Spleen (tissue), 13 donors: ENCODE measurements at places on chromosomes 11 and 22. TPM values are rescaled to one million over a fixed set of nuclear protein-coding genes. Genes with fewer than 3 reads are reported as not detected.

GRCh38 chr11:59289356-59290181 is 69.1 kb upstream of the OR5AN1 start:
- no peak overlapping the region for H3K27ac ChIP-seq
- H3K4me1 ChIP-seq, result peaks cover 16% of the 10 kb centered on the region
- no peak for DNase-seq
- no peak overlapping the region for H3K4me3 ChIP-seq
- H3K27me3 ChIP-seq, result no peaks in the 10 kb centered on the region

DNA sequence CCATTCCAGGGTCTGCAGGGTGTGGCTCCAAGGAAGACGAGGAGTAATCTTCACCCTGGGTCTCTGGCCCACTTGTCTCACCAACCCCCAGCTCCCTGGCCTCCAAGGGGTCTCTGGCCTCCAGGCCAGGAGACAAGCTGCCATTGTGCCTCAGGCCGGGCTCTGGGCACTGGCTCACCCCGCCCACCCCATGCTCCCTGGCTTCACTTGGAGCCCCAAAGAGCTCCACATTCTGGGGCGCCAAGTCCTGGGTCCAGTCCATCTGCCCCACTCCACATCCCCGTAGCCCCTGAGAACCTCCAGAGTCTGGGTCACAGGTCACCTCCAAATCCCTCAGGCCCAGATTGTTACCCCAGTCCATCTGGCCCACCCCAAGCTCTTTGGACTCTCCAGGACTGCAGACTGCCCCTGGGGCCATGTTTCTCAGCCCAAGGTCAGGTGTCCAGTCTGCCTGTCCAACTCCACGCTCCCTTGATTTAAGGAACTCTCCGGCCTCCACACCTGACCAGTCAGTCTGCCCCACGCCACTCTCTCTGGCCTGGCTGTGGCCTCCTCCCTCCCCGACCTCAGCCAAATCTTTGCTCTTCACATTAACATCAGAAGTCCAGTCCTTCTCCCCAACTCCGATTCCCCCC is 16.2 kb downstream of the TNKS1BP1 start:
- no peak overlapping the region for H3K27ac ChIP-seq
- peak overlapping the region; percentile 44 for H3K4me3 ChIP-seq
- DNase-seq, result peak; percentile 65
- peaks cover 24% of the 10 kb centered on the region for H3K36me3 ChIP-seq
- peaks cover 98% of the 10 kb centered on the region for H3K4me1 ChIP-seq

DNA sequence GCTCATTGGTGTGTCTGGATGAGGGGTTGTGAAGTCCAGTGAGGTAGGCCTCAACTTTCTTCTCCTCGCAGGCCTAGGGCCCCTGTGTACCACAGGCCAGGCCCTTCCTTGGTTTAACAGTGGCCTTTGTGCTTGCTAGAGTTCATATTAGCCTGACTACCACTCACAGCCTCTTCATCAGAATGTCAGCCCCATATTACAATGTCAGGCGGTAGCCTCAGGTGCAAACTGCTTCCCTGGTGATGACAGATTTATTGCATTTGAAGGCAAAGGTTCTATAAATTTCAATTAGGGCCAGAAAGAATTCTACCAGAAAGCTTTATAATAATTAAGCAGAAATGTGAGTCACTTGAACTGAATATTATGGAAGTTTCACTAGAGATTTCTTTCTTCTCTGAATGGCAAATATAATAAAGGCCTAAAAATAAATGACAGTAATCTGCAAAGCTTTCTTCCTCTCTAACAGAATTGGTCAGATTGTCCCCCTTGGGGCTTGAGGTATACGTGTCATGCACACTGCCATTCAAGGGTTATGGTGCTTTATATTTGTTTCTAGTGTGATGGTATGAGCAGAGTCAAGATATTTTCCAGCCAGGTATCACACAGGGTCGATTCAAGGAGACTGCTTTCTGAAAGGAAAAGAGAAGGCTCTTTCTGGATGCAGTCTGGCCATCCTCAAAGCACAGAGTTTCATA is 210.3 kb downstream of the CWF19L2 start:
- H3K27ac ChIP-seq, result no peak overlapping the region
- DNase-seq, result no peak
- H3K36me3 ChIP-seq, result no peaks in the 10 kb centered on the region
- H3K4me3 ChIP-seq, result no peak overlapping the region
- no peaks in the 10 kb centered on the region for H3K4me1 ChIP-seq

DNA sequence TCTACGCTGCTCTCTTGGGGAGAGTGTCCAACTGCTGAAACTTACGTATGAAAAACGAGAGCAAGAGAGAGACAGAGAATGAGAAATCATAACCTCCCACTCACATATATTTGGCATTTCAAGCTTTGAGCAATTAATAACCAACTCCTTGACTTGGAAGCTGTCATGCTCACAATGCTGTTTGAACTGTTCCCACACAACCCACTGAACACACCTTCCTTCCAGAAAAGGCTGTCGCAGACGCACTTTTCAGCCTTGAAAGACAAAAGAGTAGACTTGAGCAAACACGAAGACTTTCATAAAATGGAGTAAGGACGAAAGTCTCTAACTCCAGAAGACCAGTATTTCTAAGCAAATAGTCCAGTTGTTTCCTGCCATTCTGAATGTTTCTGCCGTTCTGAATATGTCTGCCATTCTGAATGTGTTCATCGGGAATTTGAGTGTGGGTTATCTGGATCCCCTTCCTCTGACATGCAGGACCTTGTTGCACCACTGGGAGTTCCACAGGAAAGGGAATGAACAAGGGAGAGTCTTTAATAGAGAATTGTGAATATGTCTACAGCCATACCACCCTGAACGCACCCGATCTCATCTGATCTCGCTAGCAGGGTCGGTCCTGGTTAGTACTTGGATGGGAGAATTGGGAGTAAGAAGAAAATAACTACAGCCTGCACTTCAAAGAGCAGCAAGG is 86.2 kb upstream of the BARX2 start:
- H3K27me3 ChIP-seq, result no peaks in the 10 kb centered on the region
- no peaks in the 10 kb centered on the region for H3K36me3 ChIP-seq
- DNase-seq, result no peak
- H3K4me3 ChIP-seq, result no peak overlapping the region
- H3K4me1 ChIP-seq, result no peaks in the 10 kb centered on the region

DNA sequence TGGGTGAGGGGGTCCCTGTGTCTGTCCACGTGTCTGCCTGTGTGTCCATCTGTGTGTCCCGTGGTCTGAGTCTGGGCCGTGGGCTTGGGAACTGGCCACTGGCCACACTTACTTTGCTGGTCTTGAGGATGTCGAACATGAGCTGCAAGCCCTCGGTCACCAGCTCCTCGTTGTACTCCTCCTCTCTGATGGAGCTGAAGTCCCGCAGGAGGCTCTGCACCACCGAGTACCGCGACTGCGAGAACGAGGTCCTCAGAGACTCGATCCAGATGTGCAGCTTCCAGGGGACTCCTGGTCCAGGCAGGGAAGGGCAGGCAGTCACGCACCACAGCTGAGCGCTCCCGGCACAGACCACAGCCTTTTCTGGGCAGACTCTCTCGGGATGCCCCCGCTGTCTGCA is 55.4 kb downstream of the NAT10 start:
- H3K27me3 ChIP-seq, result no peaks in the 10 kb centered on the region
- DNase-seq, result no peak
- H3K36me3 ChIP-seq, result no peaks in the 10 kb centered on the region
- no peaks in the 10 kb centered on the region for H3K4me1 ChIP-seq
- H3K4me3 ChIP-seq, result no peak overlapping the region

DNA sequence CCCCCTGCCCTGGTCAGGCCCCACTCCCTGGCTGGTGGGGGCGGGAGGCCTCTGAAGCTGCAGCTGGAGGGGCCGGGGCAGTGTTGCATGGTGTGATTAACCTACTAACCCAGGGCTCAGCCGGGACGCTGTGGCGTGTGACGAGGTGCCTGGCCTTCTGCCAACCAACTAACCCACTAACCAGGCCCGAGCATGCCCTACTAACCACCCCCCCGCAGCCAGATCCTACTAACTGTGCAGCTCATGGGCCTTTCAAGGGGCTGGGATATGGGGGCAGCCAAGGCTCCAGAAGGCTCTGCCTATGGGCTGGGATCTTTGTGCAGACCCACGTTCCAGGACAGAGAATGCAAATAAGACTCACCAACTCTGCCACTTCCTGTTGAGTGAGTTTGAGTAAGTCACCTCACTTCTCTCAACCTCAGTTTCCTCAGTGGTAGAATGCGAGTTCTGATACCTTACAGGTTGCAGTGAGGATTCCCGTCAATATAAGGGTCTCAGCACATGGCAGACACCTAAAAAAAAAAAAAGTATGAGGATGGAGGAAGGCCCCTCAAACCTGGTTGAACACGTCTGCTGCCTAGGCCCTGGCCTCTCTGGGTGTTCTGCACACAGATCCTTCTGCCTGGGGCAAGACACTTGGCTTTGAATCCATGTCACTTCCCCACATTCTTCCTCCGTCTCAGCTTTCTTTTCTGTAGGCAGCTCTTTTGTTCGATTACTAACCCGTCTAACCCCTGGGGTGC is 14.1 kb downstream of the MIAT start:
- H3K36me3 ChIP-seq, result no peaks in the 10 kb centered on the region
- H3K4me1 ChIP-seq, result peaks cover 34% of the 10 kb centered on the region
- H3K27ac ChIP-seq, result peak overlapping the region; percentile 99
- H3K4me3 ChIP-seq, result no peak overlapping the region

DNA sequence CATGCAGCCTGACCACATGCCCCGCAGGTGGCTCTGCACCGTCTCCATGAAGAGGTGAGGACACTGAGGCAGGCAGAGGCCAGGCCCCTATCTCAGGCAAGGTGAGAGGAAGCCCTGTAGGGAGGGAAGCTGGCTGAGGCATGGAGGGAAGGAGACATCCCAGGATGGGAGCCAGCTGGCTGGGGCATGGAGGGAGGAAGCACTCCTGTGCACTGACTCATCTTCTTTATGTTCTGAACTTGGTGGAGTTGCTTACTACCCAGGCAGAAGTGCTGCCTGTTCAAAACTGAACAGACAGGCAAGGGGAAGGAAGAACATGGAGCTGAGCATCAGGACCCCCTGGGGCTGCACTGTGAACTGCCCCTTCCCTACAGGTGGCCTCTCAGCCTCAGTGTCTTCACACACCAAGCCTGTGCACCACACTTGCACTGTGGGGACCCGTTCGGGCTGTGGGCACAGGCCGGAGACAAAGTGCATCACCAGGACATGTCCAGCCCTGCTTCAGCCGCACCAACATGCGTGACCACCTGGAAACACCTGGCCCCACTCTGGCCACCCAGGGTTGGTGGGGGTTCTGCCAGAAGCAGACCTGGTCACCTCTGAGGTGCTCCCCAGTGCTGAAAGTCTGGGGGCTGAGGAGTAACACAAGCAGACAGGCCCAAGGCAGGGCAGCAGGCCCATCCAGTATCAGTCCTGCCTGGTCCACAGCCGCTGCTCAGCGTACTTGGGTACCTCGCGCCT is 55.5 kb downstream of the DGCR2 start:
- peak; percentile 44 for DNase-seq
- no peaks in the 10 kb centered on the region for H3K27me3 ChIP-seq
- H3K36me3 ChIP-seq, result peaks cover 99% of the 10 kb centered on the region

- H3K27me3 ChIP-seq, result no peaks in the 10 kb centered on the region
- peak overlapping the region; percentile 71 for H3K27ac ChIP-seq
- H3K4me1 ChIP-seq, result no peaks in the 10 kb centered on the region
- H3K4me3 ChIP-seq, result no peak overlapping the region
- no peaks in the 10 kb centered on the region for H3K36me3 ChIP-seq
- DNase-seq, result peak; percentile 46
Measured at GRCh38 chr11:74672956-74673692, 58.1 kb downstream of the CHRDL2 start.

GRCh38 chr11:12149672-12150225 is 39.4 kb downstream of the MICAL2 start:
- no peaks in the 10 kb centered on the region for H3K4me1 ChIP-seq
- H3K27ac ChIP-seq, result no peak overlapping the region
- no peak for DNase-seq
- no peaks in the 10 kb centered on the region for H3K27me3 ChIP-seq
- no peaks in the 10 kb centered on the region for H3K36me3 ChIP-seq
- no peak overlapping the region for H3K4me3 ChIP-seq

DNA sequence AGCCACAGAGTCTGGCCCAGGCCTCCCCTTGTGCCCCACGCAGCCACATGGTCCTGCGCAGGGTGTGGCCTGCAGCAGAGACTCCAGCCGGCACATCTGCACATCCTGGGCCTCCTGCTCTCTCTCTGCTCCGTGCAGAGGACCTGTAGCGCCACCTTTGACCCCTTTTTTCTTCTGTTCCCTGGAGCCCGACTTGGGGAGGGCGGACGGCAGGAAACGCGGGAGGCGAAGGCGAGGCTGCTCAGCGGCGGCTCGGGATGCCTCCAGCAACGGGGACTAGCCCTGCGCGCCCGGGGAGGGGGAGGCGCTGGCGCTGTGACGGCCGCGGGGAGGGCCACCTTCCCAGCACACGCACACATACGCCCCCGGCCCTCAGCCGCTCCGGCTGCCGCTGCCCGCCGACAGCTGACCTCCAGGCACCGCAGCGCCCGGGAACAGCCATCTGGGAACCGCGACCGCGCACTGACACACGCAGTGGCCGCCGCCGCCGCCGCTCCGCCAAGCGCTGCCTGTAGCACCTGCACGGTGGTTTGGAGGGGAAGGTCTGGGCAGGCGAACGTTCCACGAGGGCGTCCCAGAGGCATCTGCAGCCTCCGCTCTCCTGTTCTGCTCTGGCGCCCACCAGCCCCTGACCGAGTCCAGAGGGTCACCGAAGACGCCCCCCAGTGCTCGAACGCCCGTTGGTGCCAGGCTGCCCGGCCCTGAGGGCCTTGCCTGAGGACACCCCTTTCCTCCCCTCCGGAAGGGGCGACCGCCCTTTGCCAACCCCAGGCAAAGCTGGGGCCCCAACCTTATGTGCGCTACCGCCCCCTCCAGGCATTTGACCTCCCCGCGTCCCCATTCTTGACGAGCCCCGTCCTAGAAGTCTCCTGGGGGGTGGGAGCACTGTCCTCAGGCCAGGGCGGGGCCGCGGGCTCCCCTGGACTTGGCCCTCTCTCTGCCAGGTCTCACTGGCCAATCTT is 16.9 kb upstream of the C22orf42 start:
- no peak overlapping the region for H3K4me3 ChIP-seq
- no peak for DNase-seq
- H3K27ac ChIP-seq, result no peak overlapping the region
- no peaks in the 10 kb centered on the region for H3K27me3 ChIP-seq

GRCh38 chr22:42379966-42380537 is 52.2 kb downstream of the NFAM1 start:
- peaks cover 4% of the 10 kb centered on the region for H3K4me1 ChIP-seq
- H3K27ac ChIP-seq, result no peak overlapping the region
- H3K27me3 ChIP-seq, result no peaks in the 10 kb centered on the region
- no peak overlapping the region for H3K4me3 ChIP-seq
- peaks cover 48% of the 10 kb centered on the region for H3K36me3 ChIP-seq

DNA sequence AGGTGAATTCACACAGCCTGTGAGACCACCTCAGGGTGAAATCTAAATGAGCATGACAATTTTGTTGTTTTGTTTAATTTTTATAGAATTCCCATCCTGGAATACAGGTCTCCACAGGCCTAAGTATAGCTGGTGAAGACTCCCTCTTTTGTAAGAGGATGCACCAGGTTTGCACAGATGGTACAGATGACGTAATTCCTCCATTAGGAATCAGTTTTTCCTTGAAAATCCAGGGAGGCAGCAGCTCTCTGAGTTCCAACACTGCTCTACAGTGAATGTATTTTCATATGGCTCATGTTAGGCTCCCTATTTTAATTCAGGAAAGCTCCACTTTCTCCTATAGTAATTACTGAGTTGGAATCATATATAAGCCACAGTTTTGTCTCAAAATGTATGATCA is 47.2 kb downstream of the USP28 start:
- DNase-seq, result no peak
- H3K4me3 ChIP-seq, result no peak overlapping the region
- no peak overlapping the region for H3K27ac ChIP-seq
- H3K36me3 ChIP-seq, result peaks cover 32% of the 10 kb centered on the region
- H3K4me1 ChIP-seq, result no peaks in the 10 kb centered on the region
- no peaks in the 10 kb centered on the region for H3K27me3 ChIP-seq

Gene MS4A4A
- 85.5 TPM for total RNA-seq

Gene LRP4
- total RNA-seq, result 29.5 TPM

Gene KCNJ1
- not detected for total RNA-seq

Gene GCAT
- 2.0 TPM for total RNA-seq

Gene EMID1
- total RNA-seq, result 65.5 TPM

Gene PRCP
- 54.5 TPM for total RNA-seq
